ENCODE measurements at places on chromosomes 3 and 15.

- DNase-seq: no peak
Observed at GRCh38 chr3:123749711-123750110, 134.4 kb downstream of the MYLK start.

DNA sequence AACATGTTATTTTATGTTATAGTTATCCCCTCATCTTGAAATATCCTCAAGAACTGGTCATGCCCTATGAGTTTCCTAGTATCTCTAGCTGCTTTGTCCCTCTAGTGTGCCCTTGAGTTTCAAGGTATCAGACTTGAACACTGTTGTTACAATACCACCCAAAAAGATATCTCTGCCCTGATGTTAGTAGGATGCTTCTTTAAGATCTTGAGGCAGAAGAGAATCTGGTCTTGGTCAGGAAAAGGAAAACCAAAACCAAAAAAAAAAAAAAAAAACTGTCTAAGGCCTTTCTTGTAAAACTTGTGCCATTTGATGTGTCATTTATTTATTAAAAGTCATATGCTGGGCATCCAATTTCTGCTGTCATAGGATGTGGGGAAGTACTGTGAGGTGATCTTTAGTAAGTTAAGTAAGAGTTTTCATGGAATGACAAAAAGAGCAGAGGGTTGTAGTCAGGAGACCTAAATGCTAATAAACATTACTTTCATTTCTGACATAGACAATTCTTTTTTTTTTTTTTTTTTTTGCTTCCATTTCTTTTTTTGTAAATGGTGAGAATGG, 229.7 kb downstream of the NECTIN3 start:
- no peak for DNase-seq

DNA sequence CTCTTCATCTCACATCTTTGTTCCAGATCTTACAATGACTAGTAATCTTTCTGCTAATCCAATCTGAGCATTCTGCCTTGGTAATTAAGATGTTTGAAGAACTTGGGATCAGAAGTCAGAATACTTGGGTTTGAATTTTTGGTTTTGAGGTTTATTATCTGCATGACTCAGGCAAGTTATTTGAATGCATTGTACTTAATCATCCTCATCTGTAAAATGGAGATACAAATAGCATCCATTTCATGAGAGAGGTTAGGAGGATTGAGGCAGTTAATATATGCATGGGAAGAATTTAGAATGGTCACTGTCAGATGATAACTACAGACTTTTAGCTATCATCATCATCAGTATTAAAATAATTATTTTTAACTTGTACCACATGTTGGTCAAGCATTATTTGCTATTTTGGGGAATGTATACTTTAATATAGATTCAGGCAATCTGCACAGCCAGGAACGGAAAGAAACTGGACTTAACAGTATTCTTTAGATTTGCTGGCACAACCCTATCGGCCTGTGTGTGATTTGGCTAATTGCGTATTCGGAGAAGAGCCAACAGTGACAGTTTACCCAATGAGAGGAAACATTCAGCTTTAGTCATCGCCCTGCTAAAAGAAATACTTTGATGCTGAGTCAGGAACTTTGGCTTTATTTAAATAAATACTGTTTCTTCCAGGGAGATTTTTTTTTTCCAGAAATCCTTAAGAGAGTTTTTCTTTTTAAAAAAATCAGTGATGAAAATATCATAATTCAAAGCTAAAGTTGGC, 600.0 kb downstream of the ROBO1 start:
- DNase-seq: no peak

- no peak for DNase-seq
Observed at GRCh38 chr3:186705882-186706780, 11.0 kb upstream of the KNG1 start.
